ENCODE measurements at places on chromosomes 5 and 9.

DNA sequence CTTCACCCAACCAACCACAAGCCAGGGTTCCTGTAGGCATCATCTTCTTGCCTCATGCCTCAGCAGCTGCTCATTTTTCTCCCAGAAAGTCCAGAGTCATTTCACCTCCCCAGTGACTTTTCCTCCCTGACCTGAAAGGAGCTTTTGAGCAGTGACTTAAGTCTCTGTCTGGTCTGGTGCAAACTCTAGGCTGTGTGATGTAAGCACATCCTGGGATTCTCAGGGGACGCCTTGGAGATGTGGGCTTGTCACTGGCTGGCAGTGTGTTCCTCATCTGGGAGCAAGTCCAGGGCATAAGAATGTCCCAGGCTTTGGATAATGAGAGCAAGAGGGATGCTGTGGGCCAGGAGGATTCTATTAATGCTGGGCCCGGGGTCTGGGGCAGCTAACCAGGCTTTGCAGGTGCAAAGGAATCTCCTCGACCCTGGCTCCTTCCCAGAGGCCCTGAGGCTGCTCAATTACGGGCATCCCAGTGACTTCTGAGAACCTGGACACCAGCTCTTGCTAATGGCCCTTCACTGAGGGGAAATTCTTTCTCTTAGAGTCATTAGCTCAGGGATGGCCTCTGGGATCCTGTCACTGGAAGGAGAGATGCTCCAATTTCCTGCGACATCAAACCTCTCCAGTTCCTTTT is 211.0 kb upstream of the PANK3 start:
- no peak for DNase-seq

DNA sequence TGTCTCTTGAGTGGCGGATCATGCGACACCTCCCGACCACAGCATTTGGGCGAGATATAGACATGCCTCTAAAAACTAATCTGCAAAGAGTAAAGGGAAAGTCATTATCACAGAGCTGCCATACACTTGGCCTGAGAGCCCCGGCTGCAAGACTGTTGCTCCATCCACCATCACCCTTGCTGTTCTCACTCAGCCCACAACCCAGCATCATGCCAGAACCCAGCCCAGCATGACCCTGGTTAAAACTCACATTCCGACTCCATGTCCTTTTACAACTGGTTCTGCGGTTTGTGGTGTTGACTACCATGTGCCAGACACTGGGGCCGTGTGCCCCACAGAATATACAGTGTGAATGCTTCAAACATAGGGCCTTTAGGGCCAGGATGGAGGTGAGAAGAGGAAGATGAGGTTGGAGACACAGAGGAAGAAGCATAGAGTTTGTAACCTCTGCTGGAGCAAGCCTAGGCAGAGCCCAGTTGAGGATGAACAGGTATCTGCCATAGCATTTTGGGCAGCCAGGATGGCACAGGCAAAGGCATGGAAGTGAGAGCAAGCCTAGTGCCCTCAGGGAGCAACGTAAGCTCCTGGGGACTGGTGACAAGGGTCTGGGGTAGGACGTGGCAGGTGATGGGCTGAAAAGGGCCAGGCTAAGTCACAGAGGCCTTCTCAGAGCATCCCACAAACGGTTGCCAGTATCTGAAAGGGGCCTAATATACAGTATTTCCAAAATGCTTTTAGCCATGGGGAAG is 37.5 kb upstream of the SMU1 start:
- no peak for DNase-seq

DNA sequence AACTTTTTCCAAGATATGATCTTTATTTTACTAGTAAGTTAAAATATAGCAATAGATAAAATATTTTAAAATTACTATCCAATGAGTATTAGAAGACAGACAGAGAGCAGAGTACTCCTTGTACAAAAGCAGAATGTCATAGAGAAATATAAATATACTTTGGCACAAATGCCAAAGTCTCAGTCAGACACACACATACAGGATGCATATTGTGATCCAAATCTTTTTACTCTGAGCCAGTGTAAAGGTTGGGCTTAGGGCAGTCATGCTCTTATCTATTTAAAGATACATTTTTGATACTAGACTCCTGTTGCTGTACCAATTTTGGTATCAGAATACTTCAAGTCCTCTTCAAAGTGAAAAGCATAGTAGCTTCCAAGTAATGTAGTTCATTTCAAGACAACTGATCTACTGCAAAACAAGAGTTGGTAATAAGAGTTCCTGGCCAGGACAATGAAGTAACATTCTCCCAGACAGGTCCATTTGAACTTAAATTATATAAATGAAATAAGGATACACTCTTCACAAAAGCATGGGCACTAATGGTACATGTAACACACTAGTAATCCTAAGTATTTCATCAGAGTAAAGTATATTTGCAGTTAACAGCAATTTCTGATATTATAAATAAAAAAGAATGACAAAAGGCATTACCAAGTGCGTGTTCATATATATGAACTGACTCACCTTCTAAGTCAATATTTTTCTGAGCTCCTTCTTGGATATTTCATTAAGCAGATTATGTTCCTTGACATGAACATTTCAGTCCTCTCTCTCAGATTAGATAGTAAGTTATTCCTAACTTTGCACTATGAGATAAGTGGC is 10.5 kb downstream of the PFDN1 start:
- no peak for DNase-seq

DNA sequence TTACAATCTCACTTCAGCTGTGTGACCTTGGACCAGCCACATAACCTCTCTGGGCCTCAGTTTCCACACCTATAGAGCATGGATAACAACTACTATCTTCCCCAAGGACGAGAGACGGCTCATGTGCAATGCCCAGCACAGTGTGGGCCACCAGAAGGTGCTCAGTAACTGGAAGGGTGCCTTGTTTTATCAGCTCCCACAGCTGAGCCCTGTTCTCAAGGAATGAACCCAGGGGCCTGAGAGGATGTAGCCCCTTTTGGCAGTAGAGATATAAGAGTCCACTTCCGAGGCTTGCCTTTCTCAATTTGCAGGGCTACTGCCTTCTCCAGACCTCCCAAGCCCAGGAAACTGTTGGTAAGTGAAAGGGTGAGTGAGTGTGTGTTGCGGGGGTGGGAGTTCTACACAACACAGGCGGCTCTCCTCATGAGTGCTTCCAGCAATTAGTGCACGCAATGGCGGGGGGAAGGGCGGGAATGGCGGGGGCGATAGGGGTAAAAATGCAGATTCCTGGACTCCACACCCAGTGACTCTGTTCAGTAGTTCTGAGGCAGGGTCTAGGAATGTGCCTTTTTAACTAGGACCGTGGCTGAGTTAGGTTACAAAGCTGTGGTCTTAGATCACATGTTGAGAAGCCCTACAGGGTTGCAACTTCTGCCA is 185.1 kb downstream of the FSTL4 start:
- no peak for DNase-seq

- DNase-seq: no peak
These were observed 149.8 kb downstream of the PBX3 start for GRCh38 chr9:125896964-125897363.

GRCh38 chr5:16965581-16965980 is 29.5 kb upstream of the MYO10 start:
- no peak for DNase-seq

DNA sequence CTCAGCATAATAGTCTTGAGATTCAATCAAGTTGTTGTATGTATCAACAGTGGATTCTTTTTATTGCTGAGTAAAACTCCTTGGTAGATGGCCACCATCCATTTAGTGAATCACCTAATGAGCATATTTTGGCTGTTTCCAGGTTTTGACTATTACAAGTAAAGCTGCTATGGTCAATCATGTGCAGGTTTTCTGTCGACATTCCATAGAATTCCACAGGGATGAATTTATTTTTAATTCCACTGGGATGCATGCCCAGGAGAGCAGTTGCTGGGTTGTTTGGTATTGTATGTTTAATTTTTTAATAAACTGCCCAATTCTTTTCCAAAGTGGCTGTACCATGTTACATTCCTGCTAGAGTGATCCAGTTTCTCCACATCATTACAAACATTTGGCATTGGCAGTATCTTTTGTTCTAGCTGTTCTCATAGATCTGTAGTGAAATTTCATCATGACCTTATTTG is 10.5 kb upstream of the S1PR3 start:
- no peak for DNase-seq

GRCh38 chr9:80158131-80158530 is 586.4 kb downstream of the TLE4 start:
- DNase-seq: no peak

DNA sequence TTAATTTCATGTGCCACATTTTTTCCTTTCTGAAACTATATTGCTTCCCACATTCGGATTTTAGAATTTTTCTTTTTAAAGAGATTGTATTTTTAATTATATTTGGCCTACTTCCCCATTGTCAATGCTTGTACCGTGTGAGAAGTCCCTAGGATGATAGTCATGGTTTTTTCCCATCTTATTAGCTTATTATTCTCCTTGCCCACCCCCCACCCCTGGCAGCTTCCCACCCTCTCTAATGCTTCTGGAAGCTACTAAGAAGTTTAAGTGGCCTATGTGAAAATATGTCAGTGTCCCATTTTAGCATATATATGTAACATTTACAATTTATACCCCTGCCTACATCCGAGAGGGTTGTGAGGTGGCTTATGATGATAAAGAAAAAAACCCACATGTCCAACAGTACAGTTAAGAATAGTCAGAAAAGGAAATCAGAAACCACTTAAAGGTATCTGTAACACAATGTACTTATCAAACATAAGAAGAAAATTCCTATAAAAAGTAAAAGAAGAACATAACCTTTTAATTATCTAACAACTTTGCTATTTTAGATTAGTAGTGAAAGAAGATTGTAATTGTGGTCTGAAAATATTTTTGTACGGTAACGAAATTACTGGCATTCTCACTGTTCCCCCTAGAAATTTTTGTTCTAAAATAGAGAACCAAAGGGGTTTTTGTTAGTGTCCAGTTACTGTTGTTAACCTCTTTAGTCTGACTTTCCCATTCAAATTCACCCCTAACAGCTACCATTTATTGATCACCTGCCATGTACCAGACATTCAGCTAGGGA is 62.1 kb downstream of the SLC44A1 start:
- DNase-seq: no peak

DNA sequence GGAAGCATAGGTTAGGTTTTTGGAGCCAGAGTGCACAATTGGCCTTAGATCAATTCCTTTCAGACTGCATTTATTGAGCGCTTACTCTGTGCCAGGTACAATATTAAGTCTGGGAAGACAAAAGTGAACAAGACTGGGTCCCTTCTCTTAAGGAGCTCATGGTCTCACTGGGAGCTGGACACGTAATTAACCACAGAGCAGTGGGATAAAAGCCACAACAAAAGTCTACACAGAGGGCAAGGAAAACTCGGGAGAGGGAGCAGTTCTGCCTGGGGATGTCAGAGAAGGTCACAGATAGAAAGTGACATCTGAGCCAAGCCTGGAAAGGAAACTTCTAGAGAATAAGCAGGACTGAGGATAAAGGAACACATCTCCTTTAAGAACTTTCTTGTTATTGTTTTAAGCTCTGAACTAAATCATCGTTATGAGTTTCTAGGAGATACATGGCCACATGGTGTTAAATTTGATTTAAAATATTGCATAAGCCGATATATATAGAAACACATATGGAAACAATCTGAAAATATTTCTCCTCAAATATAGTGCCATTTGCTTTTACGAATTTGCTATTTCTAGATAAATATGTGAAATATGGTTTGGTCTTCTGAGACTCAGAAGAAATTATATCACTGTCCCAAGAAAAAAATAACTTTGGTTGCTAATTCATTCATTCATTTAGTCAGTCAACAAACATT is 40.1 kb upstream of the PDE8B start:
- no peak for DNase-seq

DNA sequence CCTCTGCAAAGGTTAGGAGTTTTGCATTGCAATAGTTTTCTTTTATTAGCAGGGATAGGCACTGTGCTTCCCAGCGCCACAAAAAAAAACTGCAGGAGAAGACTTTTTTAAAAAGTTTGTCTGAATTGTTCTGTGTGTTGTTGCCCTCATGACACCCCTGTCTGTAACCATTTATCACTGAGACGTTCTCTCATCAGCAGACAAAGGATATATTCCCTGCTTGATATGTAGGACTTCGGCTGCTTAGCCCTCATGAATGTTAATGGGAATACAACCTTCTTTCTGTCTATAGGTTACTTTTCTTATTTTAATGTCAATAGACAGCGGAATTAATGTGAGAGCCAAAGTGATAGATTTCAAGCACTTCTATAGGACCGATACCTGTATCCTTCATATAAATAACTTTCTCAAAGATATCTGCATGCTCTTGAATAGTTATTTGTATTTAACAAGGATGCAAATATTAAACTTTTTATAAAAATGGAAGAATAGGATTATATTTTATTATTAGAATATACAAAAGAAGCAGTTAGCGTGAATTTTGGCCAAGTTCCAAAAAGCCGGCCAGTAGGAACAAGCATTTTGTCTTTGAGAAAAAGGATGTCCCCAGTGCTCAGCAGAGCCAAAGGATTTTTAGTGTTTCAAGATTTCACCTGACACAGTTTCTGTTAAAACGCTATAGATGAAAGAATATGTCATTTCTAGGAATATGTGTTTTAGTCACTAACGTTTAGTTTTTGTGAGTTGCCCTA is 1.5 kb upstream of the LYSMD3 start:
- DNase-seq: no peak

GRCh38 chr9:119611565-119611964 is 242.3 kb upstream of the BRINP1 start:
- no peak for DNase-seq

GRCh38 chr5:110361471-110361870 is 365.0 kb downstream of the TMEM232 start:
- DNase-seq: no peak

- DNase-seq: no peak
These were observed 23.9 kb downstream of the GOLM1 start for GRCh38 chr9:86075132-86076109.

DNA sequence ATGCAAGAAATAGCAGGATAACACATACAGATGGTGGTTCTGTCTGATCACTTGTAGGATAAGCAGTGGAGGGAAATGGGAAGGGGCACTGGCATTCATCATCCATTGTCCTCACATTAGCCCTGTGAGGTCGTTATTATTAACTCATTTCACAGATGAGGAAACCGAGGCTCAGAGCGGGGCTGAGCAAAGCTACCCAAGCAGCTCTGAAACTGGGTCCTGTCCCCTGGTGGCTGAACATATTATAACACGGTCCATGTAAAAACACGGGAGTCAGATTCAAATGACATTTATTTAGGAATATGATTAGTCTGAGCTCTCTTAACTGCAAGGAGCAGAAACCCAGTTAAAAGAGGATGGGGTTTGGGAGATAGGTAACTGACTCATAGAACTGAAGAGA is 43.1 kb downstream of the HRH2 start:
- DNase-seq: peak; percentile 2
